Putamen (tissue), 1 donor: ENCODE measurements at places on chromosomes 11 and 22.

DNA sequence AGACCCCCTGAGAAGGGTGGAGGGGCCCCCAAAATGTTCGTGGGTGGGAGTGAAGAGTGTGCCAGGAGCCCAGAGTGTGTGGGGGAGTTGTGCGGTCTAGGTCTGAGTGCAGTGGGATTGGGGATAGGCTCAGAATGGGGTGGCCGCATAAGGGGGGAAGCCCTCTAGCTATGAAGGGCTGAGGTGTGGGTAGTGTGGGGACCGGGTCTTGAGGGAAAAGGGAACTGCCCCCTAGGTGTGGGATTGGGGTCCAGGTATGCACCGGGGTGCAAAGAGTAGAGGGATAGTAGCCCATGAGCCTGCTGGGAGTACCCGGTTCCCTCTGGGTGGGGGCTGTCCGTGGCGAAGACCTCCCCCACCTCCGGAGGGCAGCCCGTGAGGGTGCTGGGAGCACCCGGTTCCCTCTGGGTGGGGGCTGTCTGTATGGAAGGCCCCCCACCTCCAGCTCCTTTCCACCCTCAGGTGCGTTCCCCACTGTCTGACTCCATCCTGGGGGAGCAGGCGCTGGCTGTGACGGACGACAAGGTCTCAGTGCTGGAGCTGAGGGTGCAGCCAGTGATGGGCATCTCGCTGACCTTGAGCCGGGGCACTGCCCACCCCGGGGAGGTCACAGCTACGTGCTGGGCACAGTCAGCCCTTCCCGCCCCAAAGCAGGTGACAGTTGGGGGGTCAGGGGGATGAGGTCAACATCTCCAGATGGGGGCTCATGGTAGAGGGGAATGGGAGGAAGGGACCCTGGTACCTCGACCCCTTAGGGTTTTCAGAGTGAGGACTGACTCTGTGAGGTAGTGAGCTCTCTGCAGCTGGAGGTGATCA is 10.7 kb downstream of the TMEM132A start:
- no peak for DNase-seq

- DNase-seq: no peak
These were observed 44.2 kb downstream of the SNX19 start for GRCh38 chr11:130872102-130872501.

DNA sequence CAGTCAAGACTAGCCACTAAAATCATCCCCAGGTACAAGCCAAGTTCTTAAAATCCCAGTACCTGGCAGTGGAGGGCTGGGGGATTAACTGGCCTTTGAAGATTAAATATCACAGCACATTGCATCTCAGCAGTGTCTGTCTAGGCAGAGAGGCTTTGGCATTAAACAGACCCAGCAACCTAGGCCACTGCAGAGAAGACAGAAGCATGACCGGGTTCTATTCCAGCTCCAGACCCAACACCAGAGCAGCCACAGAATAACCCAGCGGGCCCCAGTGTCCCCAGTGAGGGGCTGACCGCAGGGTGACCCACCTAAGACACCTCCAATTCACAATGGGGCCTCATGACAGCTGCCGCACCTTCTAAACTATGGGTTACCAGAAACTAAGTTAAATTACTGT is 88.2 kb downstream of the SHANK2 start:
- no peak for DNase-seq

DNA sequence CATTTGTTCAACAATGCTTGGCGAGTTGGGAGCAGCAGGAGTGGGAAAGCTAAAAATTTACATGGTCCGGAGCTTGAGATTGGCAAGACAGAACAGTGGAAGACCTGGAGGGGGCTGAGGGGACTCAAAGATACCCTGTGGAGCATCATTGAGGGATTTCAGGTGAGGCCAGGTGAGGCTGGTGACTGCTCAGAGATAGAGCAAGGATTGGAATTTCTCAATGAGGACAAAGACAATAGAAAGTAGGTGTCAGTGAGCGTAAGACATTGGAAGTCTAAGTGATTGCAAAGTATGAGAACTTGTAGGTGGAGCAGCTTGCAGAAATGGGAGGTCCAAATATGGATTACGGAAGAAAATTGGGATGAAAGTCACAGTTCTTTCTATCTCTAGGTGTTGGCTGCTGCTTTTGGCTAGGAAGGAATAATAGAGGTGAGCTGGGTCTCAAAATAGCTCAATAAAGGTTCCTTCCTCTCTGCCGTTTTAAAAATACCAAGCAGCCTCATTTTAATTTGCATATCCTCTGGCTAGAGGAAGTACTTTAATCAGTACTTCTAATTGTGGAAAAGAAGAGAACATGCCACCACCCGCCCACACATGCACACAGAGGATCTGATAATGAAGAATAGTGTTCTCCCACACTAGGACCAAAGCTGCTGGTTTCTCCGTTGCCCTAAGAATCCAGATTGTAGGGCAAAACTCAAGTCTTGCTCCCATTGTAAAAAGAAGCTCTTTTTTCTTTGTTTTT is 41.8 kb upstream of the SORL1-AS1 start:
- DNase-seq: peak; percentile 58

- peak; percentile 80 for DNase-seq
These were observed 18.7 kb upstream of the SCGB1D1 start for GRCh38 chr11:62171261-62171723.

GRCh38 chr22:17199003-17199731 is 20.1 kb downstream of the ADA2 start:
- no peak for DNase-seq

DNA sequence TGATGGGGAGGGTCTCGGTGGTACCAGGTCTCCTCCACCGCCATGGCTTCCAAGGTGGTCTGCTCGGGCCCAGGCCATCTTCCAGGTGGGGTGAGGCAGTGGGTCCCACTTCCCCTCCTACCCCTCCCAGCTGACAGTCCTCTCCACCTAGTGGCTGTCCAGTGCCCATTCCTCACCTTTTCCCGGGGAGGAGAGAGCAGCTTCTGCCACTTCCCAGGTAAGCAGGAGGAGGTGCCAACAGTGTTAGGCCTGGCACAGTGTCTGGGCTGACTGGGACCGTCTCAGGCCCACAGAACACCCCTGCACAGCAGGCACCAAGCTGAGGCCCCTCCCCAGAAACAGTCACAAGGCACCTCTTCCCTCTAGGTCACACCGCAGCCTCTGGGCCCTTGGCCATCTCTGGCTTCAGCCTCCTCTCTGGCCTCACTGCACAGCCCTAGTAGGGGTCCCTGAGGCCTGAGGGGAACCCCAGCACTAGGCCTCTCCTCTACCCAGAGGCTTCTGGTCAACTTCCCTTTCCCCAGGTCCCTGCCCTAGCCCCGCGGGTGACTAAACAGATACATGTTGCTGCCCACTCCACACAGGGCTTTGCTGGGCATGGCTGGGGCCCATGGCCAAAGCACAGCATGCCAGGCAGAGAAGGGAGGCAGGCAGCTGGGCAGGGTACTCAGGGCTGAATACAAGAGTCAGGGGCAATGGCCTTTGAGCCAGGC is 2.3 kb upstream of the ANKRD13D start:
- no peak for DNase-seq

GRCh38 chr11:75667255-75667830 is 1.5 kb downstream of the MAP6 start:
- DNase-seq: peak; percentile 26
